ENCODE measurements at places on chromosomes 4 and X. TPM values are rescaled to one million over a fixed set of nuclear protein-coding genes. Genes with fewer than 3 reads are reported as not detected.

Gene LAGE3
- 11.2 TPM for total RNA-seq

Gene TMEM185A
- 10.2 TPM for total RNA-seq

Gene GAGE12J
- total RNA-seq = not detected

Gene MAGEB17
- not detected for total RNA-seq

Gene MAGEA4
- not detected for total RNA-seq

Gene FAM184B
- total RNA-seq = not detected

Gene ATP6AP2
- total RNA-seq = 69.3 TPM

Gene CLDN34
- not detected for total RNA-seq

Gene LNX1
- 1.6 TPM for total RNA-seq

Gene DMD
- 0.32 TPM for total RNA-seq

Gene CXorf51B
- not detected for total RNA-seq

Gene ATRX
- 114 TPM for total RNA-seq

Gene CT47B1
- not detected for total RNA-seq

Gene RAB28
- 13.5 TPM for total RNA-seq

Gene STS
- total RNA-seq = 1.8 TPM

Gene MAGEA11
- not detected for total RNA-seq

Gene UBL4A
- total RNA-seq = 49.5 TPM

Gene TCEANC
- total RNA-seq = 2.1 TPM

Gene TENM3
- 46.7 TPM for total RNA-seq

Gene AFM
- not detected for total RNA-seq

Gene DGKK
- not detected for total RNA-seq

Gene PCDH18
- total RNA-seq = 1.6 TPM

Gene CENPVL2
- not detected for total RNA-seq

Gene IL21
- total RNA-seq = not detected

Gene TRIM60
- total RNA-seq = not detected

Gene SMIM10L2A
- total RNA-seq = 0.50 TPM

Gene ADGRG4
- total RNA-seq = under 0.01 TPM

Gene GLRA3
- not detected for total RNA-seq

Gene MAGEC3
- total RNA-seq = not detected

Gene SUPT20HL2
- total RNA-seq = not detected

Gene ARMCX2
- total RNA-seq = 66.4 TPM

Gene DUX4
- total RNA-seq = not detected

Gene CSN1S1
- not detected for total RNA-seq

Gene PHOX2B
- not detected for total RNA-seq

Gene FGFR3
- total RNA-seq = 3.2 TPM

Gene ASB9
- total RNA-seq = 4.9 TPM

Gene JCHAIN
- not detected for total RNA-seq

Gene CXorf49
- not detected for total RNA-seq

Gene HTN1
- not detected for total RNA-seq

Gene MAGEE1
- total RNA-seq = 0.65 TPM

Gene SOWAHB
- total RNA-seq = not detected

Gene PAGE4
- total RNA-seq = not detected

Gene MAGEA12
- total RNA-seq = not detected

Gene AASDH
- total RNA-seq = 7.0 TPM

Gene TMEM154
- 2.9 TPM for total RNA-seq
